ENCODE measurements at places on chromosomes 12 and 14.

- DNase-seq = no peak
These were observed 109.8 kb upstream of the EGLN3 start for GRCh38 chr14:34060651-34060999.

DNA sequence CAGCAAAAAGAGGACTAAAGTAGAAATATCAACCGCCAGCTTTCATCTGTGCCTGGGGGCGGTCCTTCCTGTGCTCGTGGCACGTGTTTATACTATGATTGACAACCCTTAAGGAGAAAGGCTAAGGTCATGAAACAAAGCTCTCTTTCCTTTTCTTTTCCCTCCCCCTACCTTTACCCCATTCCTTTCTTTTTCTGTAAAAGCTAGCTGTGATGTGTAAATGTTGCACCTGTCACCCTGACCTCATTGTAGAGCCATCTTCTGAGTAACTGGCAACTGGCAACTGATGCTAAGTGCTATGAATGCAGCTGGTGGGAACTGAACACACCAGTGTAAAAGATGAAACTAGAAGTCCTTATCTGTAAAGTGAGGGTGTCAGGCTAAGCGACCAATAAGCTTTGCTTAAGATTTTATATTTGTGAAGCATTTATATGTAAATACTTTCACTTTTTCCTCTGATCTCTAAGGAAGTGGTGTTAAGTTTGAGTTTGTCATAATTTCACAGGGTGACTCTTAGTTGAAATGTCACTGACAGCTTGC is 102.8 kb upstream of the BCAT1 start:
- no peak for DNase-seq

- no peak for DNase-seq
These were observed 92.6 kb upstream of the ATP2B1 start for GRCh38 chr12:89801284-89801683.

DNA sequence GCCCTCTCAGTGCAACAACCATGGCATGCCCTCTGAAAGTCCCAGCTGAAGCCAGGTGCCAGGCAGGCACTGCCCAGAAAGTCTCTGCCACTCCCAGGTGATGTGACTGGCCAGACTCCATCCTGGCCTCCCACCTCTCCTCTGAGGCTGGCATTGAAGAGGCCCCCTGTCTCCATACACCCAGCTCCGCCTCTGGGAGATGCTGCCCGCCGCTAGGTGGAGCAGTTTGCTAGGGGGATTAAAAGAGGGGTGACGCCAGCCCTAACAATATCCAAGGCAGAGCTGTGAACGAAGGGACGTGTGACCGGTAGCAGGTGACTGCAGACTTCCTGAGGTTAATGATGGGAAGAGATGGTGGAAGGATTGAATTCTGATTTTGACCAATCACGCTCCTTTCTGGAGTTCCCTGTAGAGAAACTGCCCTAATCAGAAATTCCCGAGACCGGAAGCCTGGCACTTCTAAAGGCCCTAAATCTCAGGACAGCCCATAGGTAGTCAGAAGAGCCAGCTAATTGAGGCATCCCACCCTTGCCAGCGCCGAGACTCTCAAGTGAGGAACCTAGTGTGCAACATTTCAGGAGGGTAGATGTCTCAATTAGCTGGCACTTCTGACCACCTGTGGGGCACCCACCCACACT is 8.3 kb upstream of the PLEK2 start:
- DNase-seq = no peak

- no peak for DNase-seq
These were observed 524 bp downstream of the KMT5A start for GRCh38 chr12:123384318-123384993.

GRCh38 chr12:132451836-132452195 is 38.1 kb upstream of the FBRSL1 start:
- DNase-seq = no peak

DNA sequence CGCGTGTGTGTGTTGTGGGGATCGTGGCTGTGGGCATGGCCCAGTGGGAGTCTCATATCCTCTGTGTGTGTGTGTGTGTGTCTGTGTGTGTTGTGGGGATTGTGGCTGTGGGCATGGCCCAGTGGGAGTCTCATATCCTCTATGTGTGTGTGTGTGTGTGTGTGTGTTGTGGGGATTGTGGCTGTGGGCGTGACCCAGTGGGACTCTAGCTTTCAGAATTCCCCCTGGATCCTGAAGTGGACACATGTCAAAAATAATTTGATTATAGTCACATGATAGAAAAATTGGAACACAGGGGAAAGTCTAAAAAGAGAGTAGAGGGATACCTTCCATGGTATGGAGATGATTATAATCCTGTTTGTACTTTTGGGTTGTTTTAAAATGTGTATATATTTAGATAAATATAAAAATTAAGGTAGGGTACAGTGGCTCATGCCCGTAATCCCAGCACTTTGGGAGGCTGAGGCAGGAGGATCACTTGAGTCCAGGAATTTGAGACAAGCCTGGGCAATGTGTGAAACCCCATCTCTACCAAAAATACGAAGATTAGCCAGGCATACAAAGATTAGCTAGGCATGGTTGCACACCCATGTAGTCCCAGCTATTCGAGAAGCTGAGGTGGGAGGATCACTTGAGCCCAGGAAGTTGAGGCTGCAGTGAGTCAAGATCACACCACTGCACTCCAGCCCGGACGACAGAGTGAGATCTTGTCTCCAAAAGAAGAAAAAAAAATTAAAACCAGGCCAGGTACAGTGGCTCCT is 11.0 kb downstream of the PAPLN start:
- no peak for DNase-seq

GRCh38 chr12:100069795-100070194 is 72.9 kb downstream of the BLTP3B start:
- no peak for DNase-seq

DNA sequence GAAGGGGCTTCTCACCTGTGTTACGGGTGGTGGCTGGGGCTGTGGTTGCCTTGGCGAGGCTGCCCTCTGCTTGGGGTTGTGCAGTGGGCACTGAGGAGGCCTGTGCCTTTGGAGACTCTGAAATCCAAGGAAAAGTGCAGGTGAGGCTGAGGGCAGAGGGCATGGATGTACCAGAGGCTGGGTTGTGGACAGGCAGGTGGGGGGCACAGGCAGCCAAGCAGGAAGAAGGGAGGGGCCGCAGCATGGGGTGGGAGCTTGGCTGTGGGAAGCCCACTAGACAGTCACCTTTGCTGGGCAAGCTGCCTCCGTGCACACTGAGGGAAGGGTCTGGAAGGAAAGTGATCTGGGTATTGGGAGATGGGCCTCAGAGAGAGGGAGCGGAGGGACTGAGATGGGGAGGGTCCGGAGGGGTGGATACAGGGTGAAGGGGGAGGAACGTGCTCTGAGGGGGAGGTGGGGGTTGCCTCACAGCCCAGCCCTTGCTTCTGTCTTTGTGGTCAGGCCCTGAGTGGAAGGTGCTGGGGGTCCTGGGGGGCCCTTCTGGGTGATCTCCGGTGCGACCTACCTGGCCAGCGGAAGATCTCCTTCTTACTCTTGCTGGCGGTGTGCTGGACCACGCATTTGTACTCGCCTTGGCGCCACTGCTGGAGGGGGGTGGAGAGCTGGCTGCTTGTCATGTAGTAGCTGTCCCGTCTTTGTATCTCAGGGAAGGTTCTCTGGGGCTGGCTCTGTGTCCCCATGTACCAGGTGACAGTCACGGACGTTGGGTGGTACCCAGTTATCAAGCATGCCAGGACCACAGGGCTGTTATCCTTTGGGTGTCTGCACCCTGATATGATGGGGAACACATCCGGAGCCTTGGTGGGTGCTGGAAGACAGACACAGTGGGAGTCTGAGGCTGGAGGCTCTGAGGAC is 318.7 kb downstream of the TMEM121 start:
- DNase-seq = no peak

GRCh38 chr14:94144765-94145164 is 15.4 kb upstream of the IFI27L2 start:
- no peak for DNase-seq

- no peak for DNase-seq
These were observed 217.6 kb upstream of the MYL2 start for GRCh38 chr12:111138016-111138415.

DNA sequence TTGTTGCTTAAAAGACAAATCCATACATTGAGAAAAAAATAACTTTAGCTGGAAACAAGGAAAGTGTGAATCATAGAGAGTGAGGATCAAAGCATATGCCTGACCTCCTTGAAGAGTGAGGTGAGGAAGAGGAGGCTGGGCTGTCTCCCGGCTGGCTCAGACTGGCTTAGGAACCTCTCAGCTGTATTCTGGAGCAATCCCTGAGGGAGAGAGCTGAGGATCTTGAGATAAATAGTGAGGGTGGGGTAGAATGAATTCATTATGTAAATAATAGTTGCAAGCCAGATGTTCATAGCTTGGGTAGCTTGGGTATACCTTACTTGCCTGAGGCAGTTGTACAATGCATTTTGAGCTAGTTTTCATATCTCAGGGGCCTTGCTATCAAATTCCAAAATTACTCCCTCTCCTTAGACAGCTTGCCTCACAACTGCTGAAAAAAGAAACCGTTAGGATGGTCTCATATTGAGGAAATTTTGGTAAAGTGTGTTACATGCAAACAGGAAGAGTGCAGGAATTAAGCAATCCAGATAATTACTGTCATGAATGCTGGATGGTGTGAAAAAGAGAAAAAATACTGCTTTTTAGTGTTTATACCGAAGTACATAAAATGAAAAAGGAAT is 30.5 kb upstream of the SLC15A5 start:
- DNase-seq = no peak

- DNase-seq = no peak
These were observed 174.1 kb upstream of the RTL1 start for GRCh38 chr14:101077481-101078074.

DNA sequence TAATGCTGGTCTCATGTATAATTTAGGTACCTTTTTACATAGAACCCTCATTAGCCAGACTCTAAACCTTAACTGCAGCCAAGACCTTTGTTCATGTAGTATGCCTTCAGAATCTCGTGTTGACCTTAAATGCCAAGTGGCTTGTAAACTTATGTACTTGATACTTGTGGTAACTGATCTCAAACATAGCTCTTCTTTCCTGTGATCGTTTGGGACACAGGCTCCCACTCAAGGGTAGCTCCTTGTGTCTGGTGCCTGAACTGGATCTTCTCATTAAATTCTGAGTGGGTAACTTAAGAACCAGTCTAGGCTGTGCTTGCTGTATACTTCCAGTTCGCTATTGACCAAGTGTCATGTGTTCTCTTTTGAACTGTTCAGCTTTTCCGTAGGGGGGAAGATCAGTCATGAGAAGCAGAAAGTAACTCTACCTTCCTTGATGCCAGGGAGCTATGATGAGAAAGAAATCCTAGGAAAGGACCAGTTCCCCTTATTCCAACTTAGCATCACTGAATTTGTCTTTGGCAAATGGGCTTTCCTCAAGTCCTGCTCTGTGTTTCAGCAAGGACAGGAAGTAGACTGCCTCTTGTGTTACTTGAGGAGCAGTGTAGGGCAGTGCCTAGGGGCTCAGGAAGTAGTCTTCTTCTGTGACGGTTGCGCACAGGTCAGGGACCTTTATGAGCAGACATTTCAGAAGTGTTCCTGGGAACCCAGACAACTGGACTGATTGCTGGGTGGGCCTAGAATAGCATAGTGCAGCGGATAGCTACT is 2.5 kb downstream of the LGALS3 start:
- no peak for DNase-seq

DNA sequence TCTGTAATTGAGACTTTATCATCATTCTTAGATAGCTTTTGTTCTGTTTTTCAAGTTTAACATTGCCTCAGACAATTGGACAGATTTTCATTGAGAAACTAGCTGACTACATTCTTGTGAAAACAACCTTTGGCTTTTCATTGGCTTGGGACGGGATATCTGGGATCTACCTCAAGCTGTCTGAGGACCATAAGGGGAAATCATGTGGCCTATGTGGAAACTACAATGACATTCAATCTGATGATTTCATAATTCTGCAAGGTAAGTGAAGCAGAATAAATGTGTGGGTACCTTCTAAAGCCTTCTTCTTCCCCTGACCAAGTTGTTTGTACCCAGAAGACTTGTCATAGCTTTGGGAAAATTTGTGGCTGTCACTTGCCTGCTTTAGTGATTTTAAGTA is 133.5 kb downstream of the OTOGL start:
- no peak for DNase-seq

GRCh38 chr14:23620177-23620702 is 15.9 kb upstream of the DHRS2 start:
- DNase-seq = no peak

DNA sequence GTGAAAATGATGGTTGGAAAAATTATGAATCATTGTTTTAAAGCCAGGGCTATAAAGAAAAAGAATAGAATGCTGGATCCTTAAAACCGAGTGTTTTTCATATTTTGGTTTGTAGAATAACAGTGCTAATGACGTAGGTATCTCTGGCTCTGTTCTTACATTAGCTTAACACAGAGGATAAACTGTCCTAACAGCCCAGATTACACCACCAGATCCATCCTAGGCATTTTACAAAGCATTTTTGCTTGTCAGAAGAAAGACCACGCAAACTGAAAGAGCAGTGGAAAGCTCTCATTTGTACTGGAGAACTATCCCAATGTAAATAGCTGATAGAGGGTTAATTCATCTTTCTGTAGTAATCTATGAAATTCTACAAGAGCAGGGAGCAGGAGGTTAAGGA is 13.6 kb downstream of the IFT81 start:
- no peak for DNase-seq

- peak; percentile 35 for DNase-seq
These were observed at the start of gene FAR2 for GRCh38 chr12:29148911-29149690. Gene FAR2, plus strand, starts transcription at chr12:29149278. Its CDS starts 121,172 bp downstream, at chr12:29270450.

GRCh38 chr14:72889366-72889765 is 4.5 kb downstream of the DPF3 start:
- DNase-seq = no peak

DNA sequence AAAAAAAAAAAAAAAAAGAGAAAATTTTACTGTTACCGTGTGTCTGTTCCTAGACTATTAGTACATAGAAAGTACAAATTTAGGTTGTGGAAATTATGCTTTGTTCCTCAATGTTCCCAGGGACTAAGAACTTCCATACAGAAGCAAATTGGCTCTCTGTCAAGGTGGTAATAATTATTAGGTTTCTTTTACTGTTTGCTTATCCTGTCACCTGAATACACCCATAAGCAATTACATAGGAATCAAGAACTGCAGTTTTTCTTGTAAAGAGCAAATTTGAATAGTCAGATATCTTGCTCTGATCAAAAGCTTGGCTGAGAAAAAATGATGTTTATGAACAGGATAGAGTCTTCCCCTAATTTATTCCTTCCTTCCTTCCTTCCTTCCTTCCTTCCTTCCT is 191.2 kb downstream of the AEBP2 start:
- no peak for DNase-seq

- no peak for DNase-seq
These were observed 26.9 kb upstream of the PYGL start for GRCh38 chr14:50970886-50971781.

GRCh38 chr14:51444353-51445000 is 204.4 kb downstream of the TMX1 start:
- peak; percentile 44 for DNase-seq

- no peak for DNase-seq
These were observed 103.9 kb upstream of the MYL2 start for GRCh38 chr12:111024205-111024801.

- no peak for DNase-seq
These were observed 53.3 kb downstream of the MAP1LC3B2 start for GRCh38 chr12:116612436-116612835.

GRCh38 chr12:55925870-55926737 is 1.6 kb downstream of the PYM1 start:
- DNase-seq = no peak
